ENCODE measurements at places on chromosomes 16 and 17.

DNA sequence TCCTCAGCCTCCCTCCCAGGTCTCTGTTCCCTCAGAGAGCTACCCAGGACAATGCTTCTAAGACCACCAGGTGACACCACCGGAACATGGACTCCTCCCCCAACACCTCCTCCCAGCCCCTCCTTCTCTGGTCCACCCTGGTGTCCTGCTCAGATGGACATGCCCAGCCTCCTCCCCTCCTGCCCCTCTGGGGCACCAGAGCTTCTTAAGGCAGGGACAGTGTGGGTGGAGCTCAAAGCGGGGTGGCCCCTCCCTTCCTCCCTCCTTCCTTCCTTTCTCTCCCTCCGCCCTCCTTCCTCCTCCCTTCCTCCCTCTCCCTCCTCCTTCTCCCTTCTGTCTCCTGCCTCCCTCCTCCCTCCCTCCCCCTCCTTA is 22.7 kb downstream of the TRPV3 start:
- H3K27ac ChIP-seq: no peak overlapping the region
- peaks cover 3% of the 10 kb centered on the region for H3K4me1 ChIP-seq
- no peaks in the 10 kb centered on the region for H3K36me3 ChIP-seq
- no peak overlapping the region for H3K4me3 ChIP-seq
- no peak for DNase-seq

GRCh38 chr17:45063198-45063597 is 2.1 kb downstream of the NMT1 start:
- H3K27me3 ChIP-seq: no peaks in the 10 kb centered on the region
- no peak overlapping the region for H3K27ac ChIP-seq

DNA sequence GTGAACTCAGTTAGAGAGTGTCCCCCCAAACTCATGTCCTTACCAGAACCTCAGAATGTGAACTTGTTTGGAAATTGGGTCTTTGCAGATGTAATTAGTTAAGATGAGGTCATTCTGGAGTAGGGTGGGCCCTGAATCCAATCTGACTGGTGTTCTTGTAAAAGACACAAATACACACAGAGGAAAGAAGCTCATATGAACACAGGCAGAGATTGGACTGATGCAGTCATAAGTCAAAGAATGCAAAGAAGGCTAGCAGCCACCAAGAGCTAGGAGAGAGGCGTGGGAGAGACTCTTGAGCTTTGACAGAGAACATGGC is 2.1 kb upstream of the NAGPA start:
- no peaks in the 10 kb centered on the region for H3K36me3 ChIP-seq
- peaks cover 18% of the 10 kb centered on the region for H3K4me1 ChIP-seq
- DNase-seq: no peak
- no peaks in the 10 kb centered on the region for H3K27me3 ChIP-seq
- H3K4me3 ChIP-seq: no peak overlapping the region

DNA sequence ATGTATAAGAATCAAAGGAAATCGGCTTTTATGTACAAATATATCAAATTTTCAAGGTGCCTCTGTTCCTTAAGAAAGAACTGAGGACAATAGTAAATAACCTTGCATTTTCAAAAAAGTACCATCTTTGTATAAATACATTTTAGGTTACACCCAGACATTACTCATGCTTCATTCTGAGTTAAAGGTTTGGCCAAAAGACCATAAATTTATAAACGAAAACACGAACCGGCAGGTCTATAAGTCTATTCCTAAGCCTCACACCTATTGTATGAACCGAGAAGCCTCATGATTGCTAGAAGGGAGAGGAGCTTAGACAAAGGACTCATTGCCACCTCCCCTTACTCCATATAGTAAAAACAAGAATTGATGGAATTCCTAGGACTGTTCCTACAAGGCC is 94.6 kb upstream of the PSMD7 start:
- no peak overlapping the region for H3K4me3 ChIP-seq
- H3K27me3 ChIP-seq: no peaks in the 10 kb centered on the region
- DNase-seq: no peak
- H3K36me3 ChIP-seq: no peaks in the 10 kb centered on the region
- no peak overlapping the region for H3K27ac ChIP-seq

All from thymus (tissue), 14 donors.